Islet precursor cell (in vitro differentiated cells): ENCODE measurements at places on chromosomes 13 and 19.

DNA sequence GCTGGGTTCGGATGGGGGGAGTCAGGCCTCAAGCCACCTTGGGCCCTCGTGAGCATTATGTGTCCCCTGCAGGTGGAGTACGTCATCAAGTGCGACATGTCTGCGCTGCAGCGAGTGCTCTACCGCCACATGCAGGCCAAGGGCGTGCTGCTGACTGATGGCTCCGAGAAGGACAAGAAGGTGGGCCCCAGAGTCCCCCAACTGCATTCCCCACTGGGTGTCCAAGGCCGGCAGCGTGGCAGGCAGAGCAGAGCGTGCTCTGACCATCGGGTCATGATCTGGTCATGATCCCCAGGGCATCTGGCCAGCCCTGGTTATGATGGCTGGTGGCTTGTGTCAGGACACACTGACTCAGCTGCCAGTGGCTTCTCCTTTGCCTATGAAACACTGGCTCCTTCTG, 63.4 kb downstream of the SMARCA4 start:
- no peak for DNase-seq

DNA sequence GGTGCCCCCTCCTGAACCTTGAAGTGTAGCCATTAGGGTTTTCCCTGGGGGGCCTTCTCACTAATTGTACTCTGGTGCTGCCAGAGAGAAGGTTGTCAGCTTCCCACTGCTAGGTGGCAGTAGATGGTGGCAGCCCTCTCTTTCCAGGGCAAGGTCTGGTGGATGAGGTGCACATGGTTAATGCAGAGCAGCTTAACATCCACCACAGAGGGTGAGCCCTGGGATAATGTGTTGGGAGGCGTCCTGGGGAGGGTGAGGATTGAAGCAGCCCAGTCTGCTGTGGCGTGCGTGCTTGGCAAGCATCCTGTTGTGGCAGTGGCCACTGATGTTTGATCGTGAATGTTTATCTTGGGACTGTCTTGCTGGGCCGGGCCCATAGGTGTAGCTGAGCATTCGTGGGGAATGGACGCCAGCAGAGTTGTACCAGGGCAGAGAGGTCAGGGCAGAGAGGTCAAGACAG, 5.8 kb downstream of the EGLN2 start:
- DNase-seq = no peak

DNA sequence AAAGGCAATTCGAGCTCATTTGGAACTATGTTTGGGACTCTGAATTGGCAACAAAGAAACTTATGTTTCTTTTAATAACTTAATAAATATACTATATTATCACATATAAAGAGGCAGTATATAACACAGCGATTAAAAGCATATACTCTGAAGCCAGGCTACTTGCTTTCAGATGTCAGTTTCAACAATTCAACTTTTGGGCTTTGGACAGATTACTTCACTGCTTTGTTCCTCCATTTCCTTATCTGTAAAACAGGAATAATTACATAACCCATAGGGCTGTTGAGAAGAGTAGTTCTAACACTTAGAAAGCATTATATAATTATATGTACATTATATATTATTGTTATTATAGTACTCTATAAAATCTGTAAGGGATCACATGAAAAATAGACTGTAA, 107.2 kb downstream of the EDNRB start:
- DNase-seq = no peak

- no peak for DNase-seq
These were observed 295.9 kb downstream of the SUCLA2 start for GRCh38 chr13:47705185-47705584.

DNA sequence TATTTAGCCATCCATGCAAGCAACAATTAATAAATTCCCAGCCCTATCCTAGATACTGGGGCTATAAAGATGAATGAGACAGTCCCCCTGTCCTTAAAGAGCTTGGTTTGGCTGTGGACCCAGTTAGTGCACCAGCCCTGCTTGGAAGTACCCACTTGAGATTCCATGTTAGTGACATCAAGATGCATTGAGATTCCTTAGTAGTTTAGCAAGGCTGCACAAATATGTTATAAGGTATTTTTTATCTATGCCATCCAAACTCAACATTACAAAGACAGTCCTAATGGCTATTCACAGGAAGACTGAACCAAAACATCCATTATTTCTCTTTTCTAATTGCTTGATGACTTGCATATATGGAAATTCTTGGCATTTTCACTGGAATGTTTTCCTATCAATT, 48.8 kb upstream of the RAP2A start:
- DNase-seq = no peak

GRCh38 chr13:81738364-81738763, 1397.4 kb upstream of the SPRY2 start:
- DNase-seq = no peak
